HTR-8/SVneo (cell line): ENCODE measurements at places on chromosomes 16 and 17.

GRCh38 chr17:10064536-10064935 lies 133.9 kb downstream of the GAS7 start:
- DNase-seq = no peak

DNA sequence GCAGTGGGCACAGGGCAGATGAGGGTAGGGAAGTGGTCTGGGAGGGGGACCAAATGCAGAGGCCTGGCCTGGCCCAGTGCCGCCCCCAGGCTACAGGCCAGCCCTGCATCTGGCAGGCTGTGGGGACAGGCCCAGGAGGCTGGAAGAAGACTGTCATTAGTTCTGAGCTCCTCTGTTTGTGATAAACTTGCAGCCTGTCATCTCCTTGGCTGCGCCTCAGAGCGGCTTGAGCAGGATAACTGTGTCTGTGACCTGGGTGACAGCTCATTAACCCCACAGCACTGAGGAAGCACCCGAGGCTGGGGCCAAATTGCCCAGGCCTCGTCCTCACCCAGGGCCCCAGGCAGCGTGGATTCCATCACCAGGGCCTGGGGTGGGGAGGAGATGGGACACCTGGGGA lies 23.9 kb downstream of the ABCC3 start:
- DNase-seq = no peak

DNA sequence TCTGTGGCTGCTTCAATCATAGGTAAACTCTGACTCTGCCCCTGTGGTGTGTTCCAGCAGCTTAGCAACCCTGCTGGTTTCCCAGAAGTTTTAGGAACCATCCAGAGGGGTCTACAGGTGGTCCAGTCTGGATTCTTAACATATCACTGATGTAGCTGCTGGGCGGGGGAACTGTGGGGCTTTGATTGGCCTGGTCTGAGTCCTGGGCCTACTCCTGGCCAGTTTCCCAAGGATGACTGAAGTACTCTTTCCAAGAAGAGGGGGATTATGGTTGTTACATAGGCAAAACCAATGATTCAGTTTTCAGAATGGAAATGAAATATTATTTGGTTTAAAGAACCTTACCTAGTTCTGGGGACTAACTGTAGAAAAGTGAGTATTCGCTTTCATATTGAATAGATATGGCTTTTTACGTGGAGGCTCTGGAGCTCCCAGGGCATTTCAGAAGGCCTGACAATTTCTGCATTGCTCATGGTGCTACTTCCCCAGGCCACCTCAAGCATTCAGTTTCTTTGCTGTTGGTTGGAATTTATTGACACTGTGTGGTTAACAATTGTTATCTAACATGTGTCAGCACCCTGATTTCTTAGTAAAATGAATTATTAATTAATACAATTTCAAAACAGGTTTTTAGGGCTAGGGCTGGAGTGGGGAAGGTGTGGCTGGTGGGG lies 38.4 kb downstream of the EPN2 start:
- no peak for DNase-seq

DNA sequence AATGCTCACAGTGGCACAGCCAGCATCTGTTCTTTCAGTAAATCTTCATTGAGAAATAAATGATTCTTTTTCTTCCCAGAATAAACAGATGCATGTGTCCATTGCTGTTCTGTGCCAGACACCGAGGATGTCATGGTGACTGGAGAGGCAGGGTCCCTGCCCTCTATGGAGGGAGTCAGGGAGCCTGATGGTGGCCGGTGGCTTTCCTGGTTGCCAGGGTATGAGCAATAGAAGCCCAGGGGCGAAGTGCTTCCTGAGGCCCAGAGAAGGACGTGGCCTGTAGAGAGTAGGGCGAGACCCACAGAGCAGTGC lies 29.9 kb upstream of the NUDT16L1 start:
- DNase-seq = no peak
